ENCODE measurements at places on chromosomes 7 and 10. TPM values are rescaled to one million over a fixed set of nuclear protein-coding genes. Genes with fewer than 3 reads are reported as not detected.

DNA sequence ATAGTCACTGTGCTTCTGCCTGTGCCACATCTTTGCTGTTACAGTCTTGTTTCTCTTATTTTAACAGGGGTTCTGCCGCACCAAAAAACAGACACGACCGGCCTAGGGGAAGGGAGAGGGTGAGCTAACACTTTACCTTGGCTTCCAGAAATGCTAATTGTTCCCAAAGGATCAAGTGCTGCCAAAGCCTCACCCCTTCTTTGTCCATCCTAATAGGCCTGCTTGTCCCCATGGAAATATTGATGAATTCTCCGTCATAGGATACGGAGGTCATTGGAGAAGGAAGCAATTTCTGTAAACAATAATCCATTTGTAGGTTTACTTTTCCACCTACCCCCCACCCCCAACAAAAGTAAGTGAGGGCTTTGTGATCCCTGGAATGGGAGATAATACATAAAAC, 567.3 kb downstream of the KCNMA1 start:
- DNase-seq: no peak

- no peak for DNase-seq
Observed at GRCh38 chr7:121798896-121799295, 74.1 kb upstream of the PTPRZ1 start.

DNA sequence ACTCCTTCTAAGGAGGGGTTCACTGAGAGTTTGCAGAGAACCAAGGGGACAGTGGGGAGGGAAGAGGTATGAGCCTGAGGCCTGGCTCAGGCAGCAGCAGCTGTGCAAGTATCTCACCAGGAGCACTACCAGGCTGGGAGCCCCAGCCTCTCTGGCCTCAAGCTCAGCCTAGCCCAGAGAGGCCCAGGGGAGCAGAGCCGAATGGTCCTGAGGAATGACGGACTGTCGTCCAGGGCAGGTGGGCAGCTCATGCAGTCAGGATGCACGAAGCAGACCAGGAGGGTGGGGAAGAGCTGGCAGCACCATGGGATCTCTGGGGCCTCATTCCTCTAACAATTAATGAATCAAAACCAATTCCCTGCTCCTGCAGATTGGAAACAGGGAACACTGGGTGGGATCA, 151.5 kb downstream of the GRID1 start:
- DNase-seq: no peak

- DNase-seq: no peak
Observed at GRCh38 chr7:5132539-5132938, 57.5 kb upstream of the WIPI2 start.

GRCh38 chr7:24907311-24907886, 72.6 kb downstream of the OSBPL3 start:
- DNase-seq: no peak

DNA sequence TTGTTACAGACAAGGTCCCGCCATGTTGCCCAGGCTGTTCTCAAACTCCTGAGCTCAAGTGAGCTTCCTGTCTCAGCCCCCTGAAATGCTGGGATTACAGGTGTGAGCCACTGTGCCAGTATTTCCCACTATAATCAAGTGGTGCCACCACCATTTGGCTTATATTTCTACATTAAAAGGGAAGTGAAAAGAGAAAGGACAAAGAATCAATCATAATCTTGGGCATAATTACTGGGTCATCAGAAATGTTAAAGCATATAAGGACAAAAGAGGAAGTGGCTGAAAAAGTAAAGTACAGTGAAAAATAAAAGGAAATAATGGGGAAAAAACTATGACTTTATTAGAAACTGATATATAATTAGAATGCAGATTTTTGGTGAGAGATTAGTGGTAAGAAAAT, 25.7 kb upstream of the ENTPD1 start:
- DNase-seq: no peak

DNA sequence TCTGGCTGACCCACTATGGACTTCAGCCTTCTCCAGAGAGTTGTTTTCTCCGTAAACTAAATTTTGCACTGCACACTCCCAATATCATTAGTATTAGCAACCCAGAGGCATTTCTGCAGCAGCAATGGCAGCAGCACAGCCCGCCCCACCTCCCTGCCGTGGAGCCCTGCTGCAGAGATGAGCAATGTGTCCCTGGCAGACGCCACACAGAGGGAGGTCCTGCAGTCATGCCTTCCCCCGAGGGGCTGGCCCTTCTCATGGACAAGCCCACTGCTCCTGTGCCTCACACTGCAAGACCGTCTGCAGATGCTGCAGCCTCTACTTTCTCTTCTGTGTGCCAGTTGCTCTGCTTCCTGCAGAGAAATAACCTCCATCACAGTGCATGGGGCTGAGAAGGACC, 393.4 kb upstream of the MKI67 start:
- DNase-seq: no peak

DNA sequence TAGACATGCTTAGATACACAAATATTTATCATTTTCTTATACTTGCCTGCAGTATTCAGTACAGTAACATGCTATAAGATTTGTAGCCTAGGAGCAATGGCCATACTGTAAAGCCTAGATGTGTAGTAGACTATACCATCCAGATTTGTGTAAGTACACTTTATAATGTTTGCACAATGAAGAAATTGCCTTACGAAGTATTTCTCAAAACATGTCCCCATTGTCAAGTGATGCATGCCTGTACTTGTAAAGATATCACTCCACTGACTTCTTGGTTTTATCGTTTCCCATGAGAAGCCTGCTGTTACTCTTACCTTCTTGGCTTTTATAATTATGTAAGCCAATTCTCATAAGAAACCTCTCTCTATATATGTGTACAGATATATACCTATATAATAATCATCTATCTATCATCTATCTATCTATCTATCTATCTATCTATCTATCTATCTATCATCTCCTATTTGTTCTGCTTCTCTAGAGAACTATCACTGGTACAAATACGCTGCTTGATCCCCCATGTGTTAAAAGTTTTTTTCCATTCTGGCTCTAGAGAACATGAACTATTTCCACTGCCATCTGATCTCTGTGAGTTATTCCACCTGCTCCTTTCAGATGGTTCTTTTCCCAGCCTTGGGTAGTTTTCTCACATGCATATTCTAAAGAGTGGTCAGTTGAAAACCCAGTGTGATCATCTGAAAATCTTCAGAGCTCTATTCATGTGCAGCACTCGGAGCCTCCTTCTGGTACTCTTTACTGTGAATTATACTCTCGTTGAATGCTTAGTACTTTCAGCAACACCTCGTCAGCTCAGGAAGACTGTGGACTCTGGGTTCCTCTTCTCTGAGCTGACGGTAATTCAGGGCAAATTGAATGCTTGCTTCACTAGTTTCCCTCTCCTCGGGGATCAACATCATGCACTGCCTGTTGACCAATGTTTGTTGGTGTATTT, 14.5 kb upstream of the VCL start:
- DNase-seq: no peak

GRCh38 chr10:102322914-102323313, 72.6 kb upstream of the NFKB2 start:
- DNase-seq: no peak

The KMT2E gene
- 18.1 TPM for polyA plus RNA-seq

The CDHR1 gene
- not detected for polyA plus RNA-seq

The FLNC gene
- polyA plus RNA-seq: 4,011 TPM

The TRIM73 gene
- polyA plus RNA-seq: 0.79 TPM

The TEX47 gene
- polyA plus RNA-seq: not detected

The FFAR4 gene
- 0.01 TPM for polyA plus RNA-seq

The MNX1 gene
- not detected for polyA plus RNA-seq
